ENCODE measurements at places on chromosomes 12 and 14.
A peak's percentile ranks its signal among the peaks of the same experiment; 100 is the strongest.

GRCh38 chr12:94204499-94205247 lies 56.3 kb downstream of the PLXNC1 start:
- DNase-seq = peak; percentile 34

GRCh38 chr12:89081719-89082369 lies 270.5 kb downstream of the DUSP6 start:
- DNase-seq = no peak

DNA sequence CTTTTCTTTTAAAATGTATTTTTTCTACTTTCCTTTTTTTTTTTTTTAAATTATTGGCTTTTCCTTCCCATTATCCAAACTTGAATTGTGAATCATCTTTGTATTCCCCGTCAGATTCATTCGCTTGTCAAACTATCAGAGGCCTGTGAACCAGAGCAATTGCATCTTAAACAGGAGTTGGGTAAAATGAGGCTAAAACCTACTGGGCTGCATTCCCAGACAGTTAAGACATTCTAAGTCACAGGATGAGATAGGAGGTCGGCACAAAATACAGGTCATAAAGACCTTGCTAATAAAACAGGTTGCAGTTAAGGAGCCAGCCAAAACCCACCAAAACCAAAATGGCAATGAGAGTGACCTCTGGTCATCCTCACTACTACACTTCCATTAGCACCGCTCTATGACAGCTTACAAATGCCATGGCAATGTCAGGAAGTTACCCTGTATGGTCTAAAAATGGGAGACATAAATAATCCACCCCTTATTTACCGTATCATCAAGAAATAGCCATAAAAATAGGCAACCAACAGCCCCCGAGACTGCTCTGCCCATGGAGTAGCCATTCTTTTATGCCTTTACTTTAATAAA lies 19.9 kb downstream of the FUT8 start:
- DNase-seq = no peak

- DNase-seq = no peak
Observed at GRCh38 chr14:36973806-36974442, 198.5 kb downstream of the SLC25A21 start.

- DNase-seq = no peak
Observed at GRCh38 chr14:94125659-94126418, 3.6 kb downstream of the IFI27L2 start.

DNA sequence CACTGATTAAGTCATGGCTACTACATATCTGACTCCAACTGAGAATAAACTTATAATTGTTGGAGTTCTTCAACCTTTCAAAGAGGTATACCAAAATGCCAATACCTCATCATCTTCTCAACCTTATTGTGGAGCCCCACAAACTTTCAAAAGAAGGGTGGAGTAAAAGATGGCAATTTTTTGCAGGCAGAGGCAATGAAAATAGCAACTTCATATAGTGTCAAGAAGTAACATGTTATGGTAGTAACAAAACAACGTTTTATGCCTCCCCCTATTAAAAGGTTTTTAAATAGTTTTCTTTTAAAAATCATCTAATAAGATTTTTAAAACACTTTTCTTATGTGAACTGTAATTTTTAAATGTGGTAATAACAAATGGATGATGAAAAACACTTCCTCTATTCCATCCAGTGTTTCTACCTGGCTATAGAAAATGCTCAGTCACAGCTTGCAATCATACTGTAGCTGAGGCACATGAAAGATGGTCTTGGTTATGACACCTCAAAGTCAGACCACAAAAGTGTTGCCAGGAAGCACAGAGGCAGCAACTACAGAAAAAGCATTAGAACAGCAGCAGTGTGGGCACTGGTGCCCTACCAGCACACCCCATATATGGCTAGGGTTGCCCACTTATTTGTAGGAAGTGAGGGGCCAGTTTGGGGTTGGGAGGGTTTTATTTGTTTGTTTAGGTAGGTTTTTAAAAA lies 7.0 kb downstream of the PPP1R12A start:
- DNase-seq = peak; percentile 64

GRCh38 chr12:85509857-85510256 lies 229.8 kb downstream of the ALX1 start:
- DNase-seq = no peak

DNA sequence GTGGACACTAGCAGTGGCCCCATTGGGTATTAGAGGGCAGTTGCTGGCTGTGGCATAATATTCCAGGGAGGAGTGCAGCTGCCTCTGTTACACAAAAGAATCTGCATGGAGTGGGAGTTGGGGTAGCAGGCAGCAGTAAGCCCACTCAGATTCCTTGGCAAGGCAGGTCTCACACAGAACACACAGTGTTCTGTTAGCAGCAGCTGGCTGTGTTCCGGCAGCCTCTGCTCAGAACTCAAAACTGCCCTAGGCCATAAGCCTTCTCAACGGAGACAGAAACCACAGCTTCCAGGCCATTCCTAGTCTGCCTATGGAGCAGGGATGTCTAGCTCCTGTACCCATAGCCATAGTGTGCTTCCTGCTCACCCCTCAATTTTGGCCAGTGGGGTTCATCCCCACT lies 1085.4 kb downstream of the SLC6A15 start:
- no peak for DNase-seq

GRCh38 chr12:113900716-113901115 lies 65.4 kb downstream of the RBM19 start:
- no peak for DNase-seq

GRCh38 chr12:2941524-2941923 lies 17.7 kb upstream of the TEAD4 start:
- DNase-seq = no peak

GRCh38 chr12:46459111-46459510 lies 86.5 kb upstream of the SLC38A2 start:
- peak; percentile 43 for DNase-seq

DNA sequence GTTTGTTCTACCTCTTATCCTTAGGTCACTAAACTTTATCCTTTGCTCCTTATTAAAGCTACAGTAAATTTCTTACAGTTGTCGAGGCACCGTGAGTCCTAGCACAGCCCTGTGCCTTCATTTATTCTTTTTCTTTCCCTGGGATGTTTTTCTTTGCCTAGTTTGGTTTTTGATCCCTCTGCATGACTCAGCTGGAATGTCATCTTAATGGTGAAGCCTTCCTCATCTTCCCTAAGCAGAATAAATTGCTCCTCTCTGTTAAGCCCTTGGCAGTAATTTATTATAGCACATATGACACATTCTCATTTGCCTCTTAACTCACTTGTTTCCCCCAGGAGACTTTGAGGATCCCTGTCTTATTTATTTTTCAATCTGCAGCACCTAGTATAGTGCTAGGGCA lies 16.6 kb downstream of the ACTR10 start:
- DNase-seq = no peak

DNA sequence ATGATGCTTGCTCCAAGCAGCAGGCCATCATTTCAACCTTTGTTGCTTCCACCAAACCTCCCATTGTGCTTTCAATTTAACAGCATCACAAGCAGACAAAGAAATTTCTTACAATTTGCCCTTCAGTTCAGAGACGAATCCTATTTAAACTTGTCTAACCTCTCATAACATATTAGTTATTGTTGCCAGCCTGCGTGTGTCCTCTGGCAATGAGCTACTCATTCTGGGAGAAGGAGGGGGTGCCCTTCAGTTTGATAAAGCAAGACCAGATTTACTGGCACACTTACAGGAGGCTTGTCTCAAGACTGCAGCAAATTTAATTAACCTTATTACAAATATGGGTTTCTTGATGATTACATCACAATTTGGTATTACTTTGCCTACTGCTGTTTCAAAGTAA lies 203.6 kb upstream of the SOX5 start:
- DNase-seq = no peak

DNA sequence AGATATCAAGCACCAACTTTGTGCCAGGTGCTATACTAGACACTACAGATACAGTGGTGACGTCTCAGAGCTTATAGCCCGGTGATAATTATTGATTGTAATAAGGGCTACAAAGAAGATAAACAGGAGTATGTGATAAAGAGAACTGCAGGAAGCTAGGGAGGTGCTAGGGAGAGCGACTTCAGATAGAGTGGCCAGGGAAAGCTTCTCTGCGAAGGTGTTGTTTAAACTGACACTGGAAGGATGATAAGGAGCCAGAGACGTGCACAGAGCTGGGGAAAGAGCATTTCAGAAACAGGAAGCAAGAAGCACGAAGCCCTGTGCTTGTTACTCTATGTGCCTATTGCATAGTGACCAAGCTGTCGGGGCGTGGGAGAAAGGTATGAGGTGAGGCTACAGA lies 48.1 kb upstream of the OTX2 start:
- no peak for DNase-seq

DNA sequence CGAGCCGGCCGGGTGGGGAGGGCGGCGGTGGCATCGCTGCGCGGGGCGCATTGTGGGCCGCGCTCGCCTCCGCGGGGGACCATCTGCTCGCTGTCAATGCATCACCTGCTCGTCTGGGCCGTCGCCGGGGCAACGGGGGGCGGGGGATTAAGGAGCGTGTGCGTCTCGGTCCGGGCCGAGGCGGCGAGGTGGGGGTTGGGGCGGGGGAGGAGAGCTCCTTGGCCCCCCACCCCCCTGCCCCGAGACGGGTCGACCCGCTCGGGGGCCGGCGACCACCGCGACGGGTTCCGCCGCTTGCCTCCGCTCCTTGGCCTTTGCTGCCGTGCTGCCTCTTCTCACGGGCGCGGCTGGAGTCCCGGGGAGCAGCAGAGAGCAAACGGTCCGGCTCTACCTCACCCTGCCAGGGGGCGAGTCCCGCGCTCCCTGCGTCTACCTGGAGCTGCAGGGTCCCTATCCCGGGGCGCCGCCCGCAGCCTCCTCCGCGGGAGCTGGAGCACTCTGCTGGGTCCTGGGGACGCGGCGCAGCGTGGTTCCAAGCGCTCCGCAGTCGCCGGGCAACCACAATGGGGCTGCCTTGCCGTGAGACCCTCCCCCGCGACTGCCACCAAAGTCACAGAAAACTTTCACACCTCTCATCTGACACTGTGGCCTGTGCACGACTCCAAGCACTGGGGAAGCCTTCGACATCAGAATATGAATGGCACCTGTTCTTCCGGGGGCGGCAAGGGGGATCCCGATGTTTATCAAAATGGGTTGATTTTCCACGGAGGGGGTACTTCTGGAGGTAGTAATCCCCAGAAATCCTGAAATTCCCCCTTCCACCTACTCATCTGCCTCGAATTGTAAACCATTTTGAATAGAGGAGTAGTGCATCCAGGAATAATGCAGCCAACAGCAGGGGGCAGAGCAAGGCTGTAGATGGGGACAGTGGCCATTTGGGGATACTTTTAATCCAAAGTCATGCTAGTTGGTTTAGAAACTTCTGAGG lies at the start of gene C12orf42:
TSS of gene C12orf42 (minus strand) at position 500 of the 988 bp plus-strand sequence. CDS start 17,542 bp downstream, outside the sequence.
- peak; percentile 68 for DNase-seq

DNA sequence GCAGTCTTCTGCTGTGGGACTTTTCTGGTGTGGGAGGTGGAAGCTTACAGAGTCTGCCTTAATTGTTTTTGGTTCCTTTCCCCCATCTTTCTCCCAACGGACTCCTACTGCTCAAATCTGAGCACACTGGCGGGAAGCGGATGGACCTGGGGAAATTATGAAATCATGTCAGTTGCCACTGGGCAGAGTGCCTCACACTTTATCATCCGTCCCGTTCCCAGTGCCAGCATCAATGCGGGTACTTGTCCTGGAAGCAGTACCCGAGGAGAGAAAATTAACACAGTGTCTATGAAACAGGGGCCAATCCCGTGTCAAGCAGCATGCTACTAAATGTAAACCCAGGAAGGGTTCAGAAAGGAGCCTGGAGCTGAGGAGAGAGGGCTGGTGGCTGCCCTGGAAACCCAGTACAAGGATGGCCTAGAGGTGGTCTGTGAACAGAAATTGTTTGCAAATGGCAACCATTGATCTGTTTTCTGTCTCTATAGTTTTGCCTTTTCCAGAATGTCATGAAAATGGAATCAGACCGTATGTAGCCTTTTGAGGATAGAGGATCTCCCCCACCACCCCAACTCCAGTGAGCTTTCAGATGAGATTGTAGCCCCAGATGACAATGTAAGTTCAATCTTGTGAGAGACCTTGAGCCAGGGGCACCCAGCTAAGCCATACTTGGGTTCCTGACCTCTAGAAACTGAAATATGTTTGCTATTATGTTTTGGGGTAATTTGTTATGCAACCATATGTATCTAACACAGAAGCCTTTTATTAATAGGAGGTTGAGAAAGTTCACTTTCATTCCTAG lies 908 bp upstream of the CDKL1 start:
- DNase-seq = no peak

Measured in activated naive CD4-positive, alpha-beta T cell treated with anti-CD3 and anti-CD28 coated beads, Interleukin-2, amount 10 ng/mL, durations not matched to agents 7 days and 5 days (primary cell).